ENCODE measurements at places on chromosomes 12 and 14. TPM values are rescaled to one million over a fixed set of nuclear protein-coding genes. Genes with fewer than 3 reads are reported as not detected.

The SLC25A21 gene
- total RNA-seq, result 0.23 TPM

The MDM1 gene
- 5.7 TPM for total RNA-seq

The ENDOU gene
- 0.27 TPM for total RNA-seq

GRCh38 chr12:12934556-12934955, 17.4 kb downstream of the GPRC5D start:
- no peak for DNase-seq

- DNase-seq, result no peak
These were observed 83.1 kb upstream of the TSPAN8 start for GRCh38 chr12:71240946-71241345.

GRCh38 chr12:56644654-56645053, 1.1 kb downstream of the ATP5F1B start:
- DNase-seq, result no peak

- DNase-seq, result no peak
These were observed 303.8 kb upstream of the RGS6 start for GRCh38 chr14:71628433-71628832.

- DNase-seq, result no peak
These were observed 65.8 kb downstream of the KCNK10 start for GRCh38 chr14:88256997-88257950.

DNA sequence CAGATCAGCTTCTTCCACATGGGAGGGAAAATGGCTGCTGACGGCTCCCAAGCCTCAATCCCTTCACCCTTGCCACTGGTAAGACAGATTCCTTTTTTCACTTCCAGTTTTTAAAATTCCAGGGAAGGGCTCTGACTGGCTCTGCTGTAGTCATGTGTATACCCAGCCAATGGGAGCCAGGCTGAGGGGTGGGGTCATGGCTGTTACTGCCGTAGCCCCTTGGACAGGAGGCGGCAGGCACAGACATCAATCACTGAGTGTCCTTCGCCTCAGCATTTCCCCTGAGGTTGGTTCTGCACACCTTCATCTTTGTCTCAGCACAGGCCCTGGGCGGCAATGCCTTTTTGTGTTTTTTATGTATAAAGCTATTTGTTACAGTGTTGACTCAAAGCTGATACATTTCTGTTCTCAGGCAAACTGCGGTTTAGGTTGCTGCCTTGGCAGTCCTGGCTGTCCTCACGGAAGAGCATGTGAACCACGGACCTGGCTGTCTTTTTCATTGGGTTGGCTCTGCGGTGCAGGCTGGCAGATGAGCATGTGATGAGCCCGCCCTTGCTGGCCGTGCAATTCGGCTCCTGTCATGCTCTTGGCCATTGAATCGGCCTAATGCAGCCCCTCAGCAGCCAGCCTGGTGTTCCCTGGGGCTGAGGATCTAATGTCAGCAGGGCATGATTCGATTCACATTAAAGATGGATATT, 74.3 kb downstream of the PPM1A start:
- no peak for DNase-seq

DNA sequence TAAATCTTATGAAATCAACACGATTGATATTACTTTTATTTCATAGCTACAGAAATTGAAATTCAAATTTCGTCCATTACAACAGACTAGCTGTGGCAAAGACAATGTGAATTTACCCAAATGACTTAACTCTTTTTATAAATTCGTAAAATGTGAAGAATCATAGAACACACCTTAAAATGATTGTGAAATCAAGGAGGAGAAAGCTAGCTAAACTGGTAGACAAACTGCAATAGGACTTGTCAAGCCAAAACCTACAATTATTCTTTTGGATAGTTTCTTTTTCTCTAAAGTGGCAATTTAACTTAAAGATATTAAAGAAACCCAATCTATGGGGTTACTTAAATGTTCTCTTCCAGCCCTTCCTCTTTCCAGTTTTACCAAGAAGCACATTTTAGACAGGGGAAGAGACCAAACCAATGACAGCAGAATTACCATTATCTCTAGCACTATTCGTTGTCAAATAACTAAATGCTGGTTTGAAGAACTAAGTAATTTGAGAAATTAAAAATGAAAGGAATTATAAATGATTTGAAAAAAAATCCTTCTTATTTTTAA, 807 bp upstream of the SLC16A7 start:
- DNase-seq, result no peak

- no peak for DNase-seq
These were observed 550.7 kb downstream of the SLC6A15 start for GRCh38 chr12:84361651-84362551.

DNA sequence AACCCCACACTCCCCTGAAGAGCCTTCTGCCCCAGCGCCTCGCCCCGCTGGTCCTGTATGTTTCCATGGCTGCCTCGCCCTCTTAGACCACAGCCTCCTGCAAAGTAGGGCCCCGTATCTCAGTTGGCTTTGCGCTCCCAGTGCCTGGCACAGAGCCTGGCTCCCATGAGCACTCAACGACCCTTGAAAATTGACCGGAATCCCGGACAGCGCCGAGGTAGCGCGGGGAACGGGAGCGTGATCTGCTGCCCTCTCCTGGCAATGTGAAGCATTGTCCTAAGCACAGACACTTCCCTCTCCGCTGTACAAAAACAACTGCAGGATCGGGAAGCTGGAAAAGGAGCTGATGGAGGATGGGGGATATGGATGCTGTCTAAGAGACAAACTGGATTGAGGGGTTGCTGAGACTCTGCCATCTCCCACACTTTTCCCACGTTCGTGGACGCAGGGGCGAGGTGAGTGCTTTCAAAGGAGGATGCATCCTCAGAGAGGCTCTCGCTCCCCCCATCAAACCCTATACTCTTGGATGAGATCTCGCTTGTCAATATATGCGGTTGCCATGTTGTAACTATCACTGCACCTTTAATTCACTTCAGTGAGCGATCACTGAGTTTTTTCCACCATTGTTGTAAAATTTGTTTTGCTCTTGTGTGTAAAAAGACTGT, 10.7 kb upstream of the FKBP4 start:
- peak; percentile 78 for DNase-seq

GRCh38 chr12:22477894-22478287, 66.5 kb downstream of the C2CD5 start:
- no peak for DNase-seq

DNA sequence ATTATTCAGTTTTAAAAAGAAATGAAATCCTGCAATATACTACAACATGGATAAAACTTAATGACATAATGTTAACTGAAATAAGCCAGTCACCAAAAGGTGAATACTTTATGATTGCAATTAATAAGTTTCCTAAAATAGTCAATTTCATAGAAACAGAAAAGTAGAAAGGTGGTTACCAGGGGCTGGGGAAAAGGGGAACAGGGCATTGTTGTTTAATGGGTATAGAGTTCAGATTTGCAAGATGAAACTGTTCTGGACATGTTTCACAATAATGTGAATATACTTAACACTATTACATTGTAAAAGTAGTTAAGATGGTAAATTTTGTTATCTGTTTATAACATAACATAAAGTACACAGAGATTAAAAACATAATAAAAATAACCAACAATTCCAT, 550.9 kb downstream of the CCER1 start:
- DNase-seq, result no peak

GRCh38 chr14:65103150-65103760, 938 bp upstream of the MAX start:
- no peak for DNase-seq

DNA sequence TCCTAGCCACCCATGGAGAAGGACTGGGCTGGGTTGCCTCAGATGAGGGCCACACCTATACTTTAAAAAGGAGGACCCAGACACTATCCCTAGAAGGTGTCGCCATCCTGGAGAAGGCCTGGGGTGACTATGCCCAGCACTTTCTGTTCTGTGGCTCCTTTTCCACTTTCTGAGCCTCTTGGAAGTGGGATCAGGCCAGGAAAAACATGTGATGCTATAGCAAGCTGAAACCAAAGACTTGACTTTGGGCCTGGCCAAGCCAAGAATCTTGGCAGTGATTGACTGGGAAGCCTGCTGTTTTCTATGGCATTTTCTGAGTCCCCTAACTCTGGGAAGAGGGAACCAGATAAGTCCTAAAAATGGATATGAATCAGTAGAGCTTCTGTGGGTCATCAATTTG, 332.3 kb downstream of the ZFP36L1 start:
- DNase-seq, result peak; percentile 32

DNA sequence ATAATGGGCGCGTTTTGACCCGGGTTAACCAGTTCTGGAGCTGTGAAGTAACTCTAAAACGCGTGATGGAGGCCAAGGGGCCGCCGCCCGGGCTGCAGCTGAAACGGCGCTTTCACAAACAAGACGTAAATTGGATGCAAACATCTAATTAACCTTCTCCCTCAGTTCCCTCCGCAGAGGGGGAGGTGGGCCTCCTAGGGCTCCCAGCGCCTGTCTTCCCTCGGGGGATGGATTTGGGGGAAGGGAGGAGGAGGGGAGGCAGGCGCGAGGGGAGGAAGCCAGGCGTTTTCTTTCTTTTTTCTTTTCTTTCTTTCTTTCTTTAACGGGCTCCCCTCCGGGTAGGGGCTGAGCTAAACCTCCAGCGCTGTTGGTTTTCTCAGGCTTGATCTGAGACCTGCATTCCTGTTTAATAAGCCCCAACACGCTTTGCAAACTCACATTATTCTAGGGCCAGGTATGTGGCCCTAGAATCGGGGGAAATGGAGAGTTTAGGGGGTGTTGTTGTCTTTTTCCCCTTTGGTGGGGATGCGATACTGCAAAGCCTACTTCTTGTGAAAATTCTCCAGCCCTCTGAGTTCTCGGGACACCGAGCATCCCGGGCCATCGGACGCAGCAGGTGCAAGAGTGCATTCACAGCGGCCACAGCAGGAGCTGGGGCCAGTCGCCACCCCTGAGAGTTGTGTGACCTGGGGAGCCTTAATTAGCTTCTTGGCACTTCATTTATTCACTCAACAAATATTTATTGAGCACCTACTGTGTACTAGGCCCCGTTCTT, 43.6 kb upstream of the LHX5 start:
- no peak for DNase-seq

- no peak for DNase-seq
These were observed 152.7 kb upstream of the KITLG start for GRCh38 chr12:88733008-88733407.

- DNase-seq, result no peak
These were observed 77.9 kb upstream of the SOX5 start for GRCh38 chr12:24027352-24027751.

DNA sequence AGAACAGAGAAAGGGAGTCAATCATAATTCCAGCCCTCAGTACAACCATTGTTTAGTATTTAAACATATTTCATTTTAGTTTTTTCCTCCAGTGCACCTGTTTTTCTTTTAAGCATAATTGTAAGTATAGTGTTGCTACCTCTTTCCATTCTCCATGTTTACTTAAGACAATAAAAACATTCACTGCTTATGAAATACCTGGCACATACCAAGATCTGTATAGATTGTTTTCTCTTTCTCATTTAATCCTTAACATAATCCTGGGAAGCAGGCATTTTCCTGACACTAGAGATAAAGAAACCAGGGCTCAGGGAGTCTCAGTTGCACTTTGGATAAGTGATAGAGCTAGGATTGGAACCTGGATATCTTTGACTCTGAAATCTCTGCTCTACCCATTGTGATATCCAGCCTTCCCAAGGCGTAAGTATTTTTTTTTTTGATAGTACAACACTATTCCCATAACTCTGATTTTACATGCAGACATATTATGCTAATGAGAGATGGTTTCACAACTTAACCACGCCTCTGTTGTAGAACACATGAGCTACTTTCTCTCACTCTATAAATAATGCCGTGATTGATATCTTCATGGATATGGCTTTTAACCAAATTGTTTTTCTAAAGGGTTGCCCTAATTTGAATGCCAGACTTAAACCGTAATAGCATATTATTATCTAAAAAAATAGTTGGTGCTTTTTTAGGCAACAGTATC, 11.8 kb upstream of the KRT7 start:
- no peak for DNase-seq

GRCh38 chr14:53744857-53745256, 211.8 kb downstream of the BMP4 start:
- DNase-seq, result no peak

GRCh38 chr12:15982921-15983320, 71.8 kb downstream of the DERA start:
- no peak for DNase-seq

DNA sequence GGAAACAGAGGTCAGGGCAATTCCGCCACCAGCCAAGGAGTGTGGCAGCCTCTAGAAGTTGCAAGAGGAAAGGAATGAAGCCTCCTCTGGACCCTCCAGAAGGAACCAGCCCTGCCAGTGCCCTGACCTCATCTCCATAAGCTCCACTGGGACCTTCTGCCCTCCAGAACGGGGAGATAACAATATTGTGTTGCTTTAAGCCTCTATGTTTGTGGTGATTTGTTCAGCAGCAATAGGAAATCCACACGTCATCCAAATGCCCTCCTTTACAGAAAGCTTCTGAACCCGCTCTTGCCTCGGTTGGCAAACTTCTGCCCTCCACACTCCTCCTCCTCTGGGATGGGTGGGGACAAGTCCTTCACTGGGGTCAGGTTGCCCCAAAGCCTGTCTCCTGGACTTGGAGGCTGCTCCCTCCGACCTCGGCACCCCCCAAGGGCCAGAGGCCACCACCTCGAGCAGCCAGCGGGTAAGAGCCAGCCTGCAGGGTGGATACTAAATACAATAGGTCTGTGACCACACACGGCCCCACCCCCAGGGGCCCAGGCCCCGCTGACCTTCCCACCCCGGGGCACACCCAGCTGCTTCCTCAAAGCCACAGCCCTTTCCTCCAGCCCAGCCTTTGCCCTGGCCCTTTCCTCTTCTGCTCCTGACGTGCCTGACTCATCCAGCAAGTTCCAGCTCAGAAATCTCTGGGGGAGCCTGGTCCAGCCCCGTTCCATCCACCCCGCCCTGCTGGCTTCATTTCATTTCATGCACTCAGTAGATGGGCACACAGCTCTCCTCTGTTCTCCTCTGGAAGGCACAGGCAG, 58.7 kb upstream of the NCOR2 start:
- peak; percentile 89 for DNase-seq

DNA sequence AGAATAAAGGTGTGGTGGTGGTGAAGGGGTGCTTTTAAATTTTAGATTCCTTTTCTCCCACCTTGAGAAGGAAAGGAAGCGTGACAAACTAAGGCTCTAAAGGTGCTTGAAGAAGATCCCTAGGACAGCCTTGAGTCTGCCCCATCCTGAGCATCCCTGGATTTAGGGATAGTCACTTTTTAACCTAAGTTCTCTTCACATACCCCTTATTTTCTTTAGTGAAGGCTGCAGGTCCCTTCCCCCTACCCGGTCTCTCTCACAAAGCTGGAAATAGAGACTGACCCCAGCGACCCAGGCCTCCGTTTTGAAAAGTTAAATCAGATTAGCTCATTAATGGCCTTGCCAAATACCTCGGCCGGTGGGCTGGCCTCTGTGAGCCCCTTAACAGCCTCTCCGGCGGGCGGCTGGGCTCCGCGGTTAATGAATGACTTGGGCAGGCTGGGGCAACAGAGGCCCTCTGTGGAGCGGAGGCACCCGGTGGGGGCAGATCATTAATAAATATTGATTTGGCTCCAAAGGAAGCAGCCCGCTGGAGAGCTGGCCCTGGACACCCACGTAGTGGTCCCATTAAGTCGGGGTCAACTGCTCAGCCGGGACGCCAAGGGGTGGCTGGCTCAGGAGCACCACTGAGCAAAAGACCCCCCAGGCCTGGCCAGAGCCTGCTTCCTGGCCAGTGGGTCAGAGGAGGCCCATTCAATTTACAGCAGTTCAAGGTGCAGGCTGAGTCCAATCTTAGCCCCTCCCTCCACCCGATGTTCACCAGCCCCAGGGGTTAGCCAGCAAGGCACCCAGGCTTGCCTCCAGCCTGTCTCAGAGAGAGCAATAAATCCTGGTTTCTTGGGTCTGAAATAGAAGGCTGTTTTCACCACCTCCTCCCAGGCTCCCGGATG, 31.8 kb downstream of the PAH start:
- DNase-seq, result no peak

GRCh38 chr14:48325486-48325885, 650.1 kb upstream of the MDGA2 start:
- DNase-seq, result no peak

All from heart left ventricle (tissue), 16 donors.